ENCODE measurements at places on chromosomes 7 and 10.

DNA sequence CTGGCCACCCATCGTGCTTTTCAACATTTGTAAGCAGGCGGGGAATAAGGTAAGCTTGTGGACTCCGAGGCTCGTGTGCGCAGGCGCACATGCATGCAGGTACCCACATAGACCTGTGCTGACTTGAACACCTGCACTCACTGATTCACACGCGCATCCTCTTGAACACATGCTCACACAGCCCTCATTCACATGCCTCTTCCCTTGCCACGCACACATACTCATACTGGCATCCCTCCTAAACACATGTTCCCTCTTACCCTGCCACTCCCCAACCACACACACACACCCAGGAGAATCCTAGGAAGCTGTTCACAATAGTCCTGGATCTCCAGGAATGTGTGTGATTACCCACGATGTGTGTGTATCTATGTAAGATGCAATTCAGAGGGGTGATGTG lies 44.1 kb upstream of the LBX1 start:
- no peak for DNase-seq

GRCh38 chr10:36669615-36670352 lies 455.6 kb upstream of the ANKRD30A start:
- no peak for DNase-seq

GRCh38 chr10:109027534-109028185 lies 895.7 kb downstream of the XPNPEP1 start:
- no peak for DNase-seq

- DNase-seq: no peak
These were observed 16.8 kb upstream of the ABCB5 start for GRCh38 chr7:20598459-20599309.

Measured in stimulated activated CD4-positive, alpha-beta T cell treated with anti-CD3 and anti-CD28 coated beads, TNF-alpha, amount 100 ng/mL, for 48 hours (primary cell).